ENCODE measurements at places on chromosomes 12 and 14.

- DNase-seq: no peak
Observed at GRCh38 chr14:24416932-24417619, 12.4 kb downstream of the CBLN3 start.

DNA sequence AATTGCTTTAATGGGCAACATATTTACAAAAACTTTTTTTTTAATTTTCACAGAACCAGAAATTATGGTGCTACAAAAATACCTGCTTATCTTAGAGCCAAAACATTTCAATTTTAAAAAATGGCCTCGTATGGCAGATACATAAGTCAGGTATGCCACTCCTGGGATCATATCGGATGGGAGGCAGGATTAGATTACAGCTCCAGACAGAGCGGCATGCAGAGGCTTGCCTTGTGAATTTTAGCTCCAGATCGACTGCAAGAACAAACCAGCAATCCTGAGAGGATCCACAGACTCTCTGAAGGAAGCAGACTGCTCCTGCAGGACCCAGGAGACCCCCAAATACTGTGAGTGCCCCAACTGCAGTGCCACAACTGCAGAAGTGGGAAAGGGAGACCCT is 169.3 kb upstream of the AMIGO2 start:
- no peak for DNase-seq

GRCh38 chr14:33938131-33938949 is 12.5 kb downstream of the EGLN3 start:
- DNase-seq: no peak

DNA sequence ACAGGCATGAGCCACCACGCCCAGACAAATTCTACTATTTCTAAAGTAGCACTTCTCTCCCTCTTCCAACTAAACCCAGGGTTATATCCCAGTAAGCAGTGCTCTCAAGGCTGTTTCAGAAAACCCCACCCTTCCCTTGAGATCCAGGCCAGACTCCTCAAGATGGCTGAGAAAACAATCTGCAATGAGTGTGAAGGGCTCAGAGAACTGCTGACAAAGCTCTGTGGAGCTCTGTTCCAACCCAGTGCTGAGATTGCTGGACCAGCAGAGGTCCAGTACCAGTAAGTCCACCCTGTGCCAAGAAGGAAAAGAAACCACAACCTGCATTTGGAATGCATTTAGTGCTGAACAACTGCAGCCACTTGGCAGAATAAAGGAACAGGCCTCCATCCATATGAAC is 3.7 kb upstream of the IFFO1 start:
- no peak for DNase-seq

DNA sequence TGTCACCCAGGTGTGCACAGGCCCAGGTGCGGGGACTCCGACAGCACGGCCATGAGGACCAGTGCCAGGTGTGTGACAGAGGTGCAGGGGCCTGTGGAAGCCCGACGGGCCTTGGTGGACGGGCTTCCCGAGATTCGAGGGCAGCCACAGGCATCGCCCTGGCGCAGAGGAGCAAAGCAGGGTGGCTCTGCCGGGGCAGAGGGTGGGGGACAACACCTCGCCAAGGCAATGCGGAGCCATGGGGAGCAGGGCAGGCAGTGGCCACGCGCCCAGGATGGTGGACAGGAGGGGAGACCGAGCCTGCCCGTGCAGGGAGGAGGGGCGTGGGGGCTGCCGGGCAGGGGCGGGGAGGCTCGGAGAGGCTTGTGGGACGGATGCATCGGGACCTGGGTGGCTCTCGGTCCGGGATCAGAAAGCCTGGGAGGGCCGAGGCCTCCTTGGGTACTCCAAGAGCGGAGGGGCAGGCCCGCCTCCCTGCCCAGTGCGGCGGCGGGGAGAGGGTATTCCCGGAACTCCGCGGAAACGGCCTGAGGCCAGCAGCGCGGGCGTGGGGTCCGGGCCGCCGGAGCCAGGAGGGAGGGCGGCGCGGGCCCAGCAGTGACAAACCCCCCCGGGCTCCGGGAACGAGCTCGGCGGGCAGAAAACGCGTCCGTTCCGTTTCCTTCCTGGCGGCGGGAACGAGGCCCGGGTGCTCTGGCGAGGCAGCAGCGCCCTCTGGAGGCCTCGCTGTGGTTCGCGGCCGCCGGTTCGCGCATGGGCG is 1.6 kb downstream of the TMEM121 start:
- DNase-seq: peak; percentile 74

DNA sequence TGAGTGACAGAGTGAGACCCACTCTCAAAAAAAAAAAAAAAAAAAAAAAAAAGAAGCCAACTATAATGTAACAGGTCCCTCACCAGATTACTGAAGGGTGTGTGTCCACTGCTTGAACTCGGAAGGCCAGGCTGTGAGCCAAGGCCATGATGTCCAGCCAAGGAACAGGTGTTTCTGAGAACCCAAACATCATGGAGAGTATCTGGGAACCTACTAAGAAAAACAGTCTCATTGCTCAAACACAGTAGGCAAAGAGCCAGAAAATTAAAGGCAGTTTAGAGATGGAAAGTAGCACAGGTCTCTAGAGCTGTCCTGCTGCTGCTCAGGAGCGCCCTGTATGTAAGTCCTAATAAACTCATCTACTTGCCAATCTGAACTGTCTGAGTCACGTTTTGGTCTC is 12.5 kb upstream of the MAP4K5 start:
- no peak for DNase-seq

DNA sequence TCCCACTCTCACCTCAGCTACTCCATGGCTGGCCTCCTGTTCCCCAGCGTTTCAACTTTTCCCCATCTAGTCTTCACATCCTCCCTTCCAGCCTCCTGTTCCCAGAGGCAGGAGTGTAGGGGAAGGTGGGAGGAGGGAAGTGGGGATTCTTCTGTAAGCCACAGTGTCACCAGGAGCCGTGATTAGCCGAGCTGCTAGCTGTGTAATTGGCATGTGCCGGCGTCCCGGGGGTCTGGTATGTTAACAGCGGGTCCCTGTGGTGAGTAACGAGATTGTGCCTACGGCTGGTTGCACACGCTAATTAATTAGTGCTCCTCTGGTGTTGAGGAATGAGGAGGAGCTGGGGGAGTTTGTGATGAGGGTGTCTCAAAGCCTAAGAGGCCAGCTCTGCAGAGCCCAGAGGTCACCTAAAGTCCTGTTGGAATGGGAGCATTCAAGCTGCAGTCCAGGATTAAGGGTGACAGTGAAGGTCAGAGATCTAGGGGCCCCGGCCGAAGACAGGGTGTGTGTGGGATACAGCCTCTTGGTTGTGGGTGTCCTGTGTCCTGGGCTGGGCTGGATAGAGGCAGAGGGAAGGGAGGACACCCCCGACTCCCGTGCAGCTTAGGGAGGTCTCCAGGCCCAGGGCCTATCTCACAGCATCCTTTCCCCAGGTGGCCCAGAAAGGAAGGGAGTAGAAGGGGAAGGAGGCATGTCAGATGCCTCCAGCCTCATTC is 10.0 kb upstream of the CALCOCO1 start:
- no peak for DNase-seq

DNA sequence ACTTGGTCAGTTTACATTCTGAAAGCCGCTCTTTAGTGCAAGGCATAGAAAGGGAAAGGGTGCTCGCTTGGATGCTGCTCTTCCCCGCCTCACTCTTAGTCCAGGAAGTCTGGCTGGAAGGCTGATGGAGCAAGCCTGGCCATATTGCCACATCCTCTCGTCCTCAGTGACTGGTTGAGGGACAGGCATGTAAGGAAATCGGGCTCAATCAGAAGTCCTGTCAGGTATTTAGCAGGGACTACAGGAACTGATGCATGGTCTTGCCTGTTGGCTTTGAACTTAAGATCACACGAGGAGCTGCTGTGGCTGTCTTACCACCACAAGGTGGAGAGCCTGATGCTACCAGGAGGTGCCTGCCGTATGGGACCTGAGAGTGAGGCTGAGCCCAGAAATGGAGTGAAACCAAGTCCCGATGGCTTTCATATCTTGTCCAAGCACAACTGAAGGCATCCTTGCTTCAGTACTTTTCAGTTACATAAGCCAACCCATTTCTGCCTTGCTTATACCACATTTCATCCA is 10.7 kb upstream of the C12orf75 start:
- no peak for DNase-seq

GRCh38 chr12:92210071-92210470 is 64.4 kb upstream of the BTG1 start:
- no peak for DNase-seq

- peak; percentile 31 for DNase-seq
Observed at GRCh38 chr14:52314595-52315354, 663 bp downstream of the PTGER2 start.

DNA sequence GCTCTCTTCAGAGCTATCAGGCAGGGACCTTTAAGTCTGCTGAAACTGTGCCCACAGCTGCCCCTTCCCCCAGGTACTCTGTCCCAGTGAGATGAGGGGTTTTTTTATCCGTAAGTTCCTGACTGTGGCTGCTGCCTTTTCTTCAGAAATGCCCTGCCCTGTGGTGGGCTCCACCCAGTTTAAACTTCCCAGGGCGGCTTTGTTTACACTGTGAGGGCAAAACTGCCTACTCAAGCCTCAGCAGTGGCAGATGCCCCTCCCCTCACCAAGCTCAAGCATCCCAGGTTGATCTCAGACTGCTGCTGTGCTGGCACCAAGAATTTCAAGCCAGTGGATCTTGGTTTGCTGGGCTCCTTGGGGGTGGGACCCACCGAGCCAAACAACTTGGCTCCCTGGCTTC is 46.9 kb upstream of the SLC16A7 start:
- DNase-seq: no peak
